ENCODE measurements at places on chromosomes 2 and 18.

- DNase-seq = no peak
Observed at GRCh38 chr2:162258686-162259085, 15.4 kb upstream of the FAP start.

DNA sequence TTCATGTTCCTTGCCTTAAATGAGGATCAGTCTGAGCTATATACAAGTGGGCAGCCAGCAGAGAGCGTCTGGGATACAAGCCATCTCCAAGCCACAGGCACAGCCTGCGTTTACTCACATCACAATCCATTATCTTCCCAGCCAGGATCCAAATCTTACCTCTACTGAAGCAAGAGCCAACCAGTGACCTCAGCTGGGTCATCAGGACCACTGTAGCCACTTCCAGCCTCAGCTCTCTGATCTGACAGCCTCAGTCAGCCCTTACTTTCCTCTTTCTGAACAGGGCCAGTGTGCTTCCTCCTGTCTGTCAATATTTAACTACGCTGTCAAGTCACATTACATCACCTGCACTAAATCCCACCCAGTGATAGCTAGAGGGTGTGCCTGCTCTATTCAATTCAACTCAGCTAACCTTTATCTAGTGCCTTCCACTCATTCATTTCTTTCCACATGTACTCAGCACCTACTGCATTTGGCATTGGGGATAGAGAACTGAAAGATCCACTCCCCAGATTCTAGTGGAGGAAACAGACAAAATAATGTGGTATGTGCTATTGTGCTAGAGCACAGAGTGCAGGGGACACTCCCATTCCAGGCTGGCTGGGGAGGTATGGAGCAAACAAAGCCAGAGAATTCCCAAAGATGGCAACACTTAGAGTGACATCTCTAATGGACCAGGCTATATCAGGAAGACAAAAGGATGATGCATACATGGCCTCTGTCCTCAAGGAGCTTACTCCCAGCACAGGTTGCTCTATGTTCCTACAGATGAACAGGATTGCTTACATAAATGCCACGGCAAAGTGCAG is 146.5 kb downstream of the NCKAP5 start:
- DNase-seq = no peak

- DNase-seq = no peak
Observed at GRCh38 chr2:223649554-223650533, 47.7 kb upstream of the SCG2 start.

GRCh38 chr18:49018554-49019445 is 68.0 kb upstream of the SMAD7 start:
- no peak for DNase-seq

GRCh38 chr2:35973737-35974132 is 381.8 kb upstream of the CRIM1 start:
- DNase-seq = no peak

DNA sequence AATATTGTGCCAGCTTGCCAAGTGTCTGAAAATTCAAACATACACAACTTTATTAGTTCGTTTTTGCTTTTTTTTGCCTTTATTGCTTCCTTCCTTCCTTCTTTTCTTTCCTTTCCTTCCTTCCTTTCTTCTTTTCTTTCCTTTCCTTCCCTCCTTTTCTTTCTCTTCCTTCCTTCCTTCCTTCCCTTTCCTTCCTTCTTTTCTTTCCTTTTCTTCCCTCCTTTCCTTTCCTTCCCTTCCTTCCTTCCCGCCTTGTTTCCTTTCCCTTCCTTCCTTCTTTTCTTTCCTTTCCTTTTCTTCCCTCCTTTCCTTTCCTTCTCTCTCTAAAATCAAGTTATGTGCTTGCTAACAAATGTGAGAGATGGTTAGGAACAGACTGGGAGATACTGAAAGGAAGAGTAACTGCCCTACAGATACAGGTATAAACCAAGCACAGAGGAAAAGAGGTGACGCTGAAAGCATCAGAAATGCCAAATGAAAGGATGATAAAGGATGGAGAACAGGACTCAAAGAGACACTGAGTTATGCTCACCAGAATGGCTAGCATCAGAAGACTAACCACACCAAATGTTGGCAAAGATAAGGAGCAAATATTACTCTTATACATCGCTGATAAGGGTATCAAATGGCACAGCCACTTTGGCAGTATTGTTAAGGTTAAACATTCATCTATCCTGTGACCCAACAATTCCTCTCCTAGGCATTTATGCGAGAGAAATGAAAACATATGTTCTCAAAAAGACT is 151.6 kb downstream of the MREG start:
- DNase-seq = no peak
